Spinal cord (tissue), 10 donors: ENCODE measurements at places on chromosomes 1 and 21. TPM values are rescaled to one million over a fixed set of nuclear protein-coding genes. Genes with fewer than 3 reads are reported as not detected.

The OR6K6 gene
- not detected for total RNA-seq

The AKR7A3 gene
- total RNA-seq = 3.2 TPM

DNA sequence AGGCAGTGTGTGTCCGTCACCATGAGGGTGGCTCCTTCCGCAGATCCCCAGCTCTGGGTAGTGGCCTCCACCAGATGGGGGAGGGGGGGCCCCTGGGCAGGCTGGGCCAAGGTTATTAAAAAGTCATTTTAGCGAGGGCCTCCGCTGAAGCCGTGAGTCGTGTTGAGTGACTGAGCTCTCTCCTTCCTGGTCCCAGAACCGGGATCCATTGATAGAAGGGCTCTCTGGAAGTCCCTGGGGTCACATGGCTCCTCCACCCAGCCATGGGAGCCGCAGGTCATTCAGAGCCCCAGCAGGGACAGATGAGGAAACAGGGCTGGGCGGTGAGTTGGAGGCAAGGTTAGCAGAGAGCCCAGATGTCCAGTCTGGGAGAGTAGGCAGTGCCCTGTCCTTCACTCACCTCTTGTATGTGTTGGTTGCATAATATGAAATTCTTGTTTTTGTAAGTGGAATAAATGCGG is 12.9 kb downstream of the MIIP start:
- no peak overlapping the region for H3K27ac ChIP-seq
- no peak overlapping the region for H3K4me3 ChIP-seq
- no peaks in the 10 kb centered on the region for H3K27me3 ChIP-seq
- no peak for DNase-seq
- H3K36me3 ChIP-seq = peaks cover 52% of the 10 kb centered on the region
- H3K4me1 ChIP-seq = peaks cover 17% of the 10 kb centered on the region

DNA sequence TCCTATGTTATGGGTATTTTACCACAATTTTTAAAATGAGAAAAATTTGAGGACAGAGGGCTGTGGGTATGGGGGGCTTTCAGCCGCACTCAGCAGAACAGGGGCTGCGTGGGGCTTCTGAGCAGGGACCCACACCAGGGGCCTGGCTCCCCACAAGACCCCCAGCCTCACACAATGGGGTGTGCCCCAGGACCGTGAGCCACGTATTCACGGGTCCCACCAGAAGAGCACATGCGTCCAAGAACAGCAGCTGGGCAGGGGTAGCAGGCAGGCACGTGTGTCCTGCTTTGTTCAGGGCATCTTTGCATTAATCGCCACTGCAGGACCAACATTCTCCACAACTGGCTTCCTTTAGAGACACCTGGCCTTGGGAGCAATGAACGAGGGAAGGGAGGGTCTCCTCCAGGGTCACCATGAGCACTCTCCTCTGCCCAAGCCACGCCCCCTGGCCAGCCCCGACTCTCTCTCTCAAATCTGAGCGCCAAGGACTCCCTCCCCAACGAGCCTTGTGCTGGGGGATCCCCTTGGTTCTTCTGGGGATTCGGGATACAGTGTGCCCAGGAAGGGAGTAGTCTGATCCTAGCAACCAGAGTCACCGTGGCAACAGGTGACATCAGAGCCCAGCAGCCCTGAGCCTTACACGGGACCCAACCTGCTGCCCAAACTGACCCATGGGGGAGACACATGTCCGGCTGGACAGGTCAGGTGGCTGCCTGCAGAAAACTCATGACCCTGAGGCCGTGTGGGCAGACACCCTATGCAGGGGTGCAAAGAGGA is 7.4 kb upstream of the ARF1 start:
- H3K27ac ChIP-seq = no peak overlapping the region
- H3K4me3 ChIP-seq = no peak overlapping the region
- no peak for DNase-seq
- H3K36me3 ChIP-seq = no peaks in the 10 kb centered on the region
- H3K27me3 ChIP-seq = peaks cover 5% of the 10 kb centered on the region
- H3K4me1 ChIP-seq = peaks cover 8% of the 10 kb centered on the region

The PLD5 gene
- 4.6 TPM for total RNA-seq

DNA sequence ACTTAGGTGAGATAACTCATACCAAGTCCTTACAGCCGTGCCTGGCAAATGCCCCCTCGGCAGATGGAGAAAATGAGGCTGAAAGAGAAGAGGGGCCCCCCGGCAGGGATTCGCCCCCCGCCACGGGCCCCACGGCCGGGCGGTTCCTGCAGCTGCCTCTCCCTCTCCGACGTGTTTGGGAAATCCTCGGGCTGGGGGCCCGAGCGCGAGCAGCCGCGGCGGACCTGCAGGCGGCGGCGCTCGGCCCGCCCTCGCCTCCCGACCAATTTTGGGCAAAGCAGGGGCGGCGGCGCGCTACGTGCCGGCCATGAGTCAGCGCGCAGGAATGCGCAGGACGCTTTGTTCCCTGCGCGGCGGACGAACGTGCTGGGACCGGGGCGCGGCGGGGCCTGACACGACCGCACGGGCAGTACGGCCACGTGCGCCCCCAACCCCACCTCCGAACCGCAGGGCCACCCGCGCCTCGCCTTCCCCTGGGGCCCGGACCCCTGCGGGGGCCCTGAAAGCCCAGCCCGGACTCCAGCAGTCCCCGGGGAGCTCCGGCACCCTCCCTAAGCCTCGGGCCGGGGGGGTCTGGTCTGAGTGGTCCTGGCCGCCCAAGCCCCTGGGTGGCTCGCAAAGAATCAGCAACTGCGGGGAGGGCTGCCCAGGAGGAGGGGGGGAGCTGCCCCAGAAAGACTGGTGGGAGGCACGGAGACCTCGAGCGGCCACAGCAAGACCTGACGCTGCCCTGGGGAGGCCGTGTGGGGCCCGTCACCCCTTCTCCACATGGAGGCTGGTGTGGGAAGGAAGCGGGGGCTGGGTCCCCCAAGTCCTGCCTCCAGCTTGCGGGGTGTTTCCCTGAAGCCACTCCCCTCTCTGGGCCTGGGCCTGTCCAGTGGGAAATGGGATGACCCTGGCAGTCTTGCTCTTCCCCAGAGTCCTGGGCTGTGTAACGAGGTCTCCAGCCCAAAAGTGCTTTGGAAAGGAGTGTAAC is 11.9 kb upstream of the EDN2 start:
- H3K27ac ChIP-seq = no peak overlapping the region
- peaks cover 21% of the 10 kb centered on the region for H3K4me1 ChIP-seq
- no peaks in the 10 kb centered on the region for H3K36me3 ChIP-seq
- peaks cover 9% of the 10 kb centered on the region for H3K27me3 ChIP-seq
- peak overlapping the region; percentile 24 for H3K4me3 ChIP-seq

DNA sequence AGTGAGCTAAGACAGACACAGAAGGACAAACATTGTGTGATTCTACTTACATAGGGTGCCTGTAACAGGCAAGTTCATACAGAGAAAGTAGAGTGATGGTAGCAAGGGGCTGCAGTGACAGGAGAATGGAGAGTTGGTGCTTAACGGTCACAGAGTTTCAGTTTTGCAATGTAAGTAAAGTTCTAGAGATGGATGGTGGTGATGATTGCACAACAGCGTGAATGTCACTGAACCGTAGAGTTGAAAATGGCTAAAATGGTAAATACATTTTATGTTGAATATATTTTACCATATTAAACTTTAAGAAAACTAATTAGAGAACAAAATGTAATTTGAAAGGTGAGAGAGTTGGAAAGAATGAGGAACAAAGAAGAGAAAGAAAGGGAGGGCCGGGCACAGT is 8.7 kb downstream of the CFAP107 start:
- H3K4me1 ChIP-seq = peaks cover 16% of the 10 kb centered on the region
- no peak overlapping the region for H3K4me3 ChIP-seq
- no peak overlapping the region for H3K27ac ChIP-seq
- DNase-seq = no peak
- no peaks in the 10 kb centered on the region for H3K27me3 ChIP-seq

GRCh38 chr1:111907321-111907720 is 82.1 kb downstream of the KCND3 start:
- H3K4me3 ChIP-seq = no peak overlapping the region
- no peaks in the 10 kb centered on the region for H3K36me3 ChIP-seq
- peaks cover 48% of the 10 kb centered on the region for H3K4me1 ChIP-seq
- H3K27me3 ChIP-seq = no peaks in the 10 kb centered on the region
- no peak for DNase-seq

- H3K27me3 ChIP-seq = peaks cover 2% of the 10 kb centered on the region
- H3K4me3 ChIP-seq = no peak overlapping the region
- H3K36me3 ChIP-seq = no peaks in the 10 kb centered on the region
- no peak for DNase-seq
Measured at GRCh38 chr1:17903386-17903785, 148.3 kb downstream of the ACTL8 start.

The THEM4 gene
- 13.0 TPM for total RNA-seq

The HAO2 gene
- not detected for total RNA-seq

The DCDC2B gene
- 0.28 TPM for total RNA-seq

DNA sequence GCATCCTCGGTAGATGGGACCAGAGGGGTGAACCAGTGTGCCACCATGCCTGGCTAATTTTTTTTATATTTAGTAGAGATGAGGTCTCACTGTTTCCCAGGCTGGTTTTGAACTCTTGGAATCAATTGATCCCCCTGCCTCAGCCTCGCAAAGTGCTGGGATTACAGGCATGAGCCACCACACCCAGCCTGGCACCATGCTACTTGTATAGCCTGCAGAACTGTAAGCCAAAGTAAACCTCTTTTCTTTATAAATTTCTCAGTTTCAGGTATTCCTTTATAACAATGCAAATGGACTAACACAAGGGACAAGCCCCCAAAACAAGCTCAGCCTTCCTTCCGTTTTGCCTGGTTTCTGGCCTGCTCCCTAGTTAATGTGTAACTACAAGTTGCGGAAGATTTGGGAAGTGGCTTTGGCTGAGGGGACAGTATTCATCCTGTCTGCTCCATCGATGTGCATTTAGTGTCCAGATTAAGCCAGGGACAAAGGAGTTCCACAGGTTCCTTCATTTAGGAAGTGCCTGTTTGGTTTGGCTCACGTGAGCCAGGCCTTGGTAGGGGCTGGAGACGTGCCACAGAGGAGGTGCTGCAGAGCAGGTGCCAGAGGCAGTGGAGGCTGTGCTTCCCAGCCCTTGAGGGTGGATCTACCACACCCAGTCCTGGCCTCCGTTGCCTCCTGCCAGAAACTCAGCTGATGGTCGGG is 4.4 kb downstream of the AVPR1B start:
- peaks cover 15% of the 10 kb centered on the region for H3K27me3 ChIP-seq
- H3K4me1 ChIP-seq = peaks cover 13% of the 10 kb centered on the region
- H3K4me3 ChIP-seq = no peak overlapping the region
- no peak overlapping the region for H3K27ac ChIP-seq
